ENCODE measurements at places on chromosomes 2 and 18. TPM values are rescaled to one million over a fixed set of nuclear protein-coding genes. Genes with fewer than 3 reads are reported as not detected.

The ASXL3 gene
- total RNA-seq = 3.9 TPM

The CFAP210 gene
- total RNA-seq = not detected

The GREB1L gene
- 2.3 TPM for total RNA-seq

The LRP1B gene
- 0.65 TPM for total RNA-seq

The LYPD6B gene
- 0.36 TPM for total RNA-seq

The CFC1B gene
- total RNA-seq = not detected

The PID1 gene
- total RNA-seq = 1.8 TPM

The PRKAG3 gene
- total RNA-seq = not detected

The SERPINB4 gene
- not detected for total RNA-seq

The SAG gene
- not detected for total RNA-seq

The PDE6D gene
- 24.0 TPM for total RNA-seq

The RPRM gene
- not detected for total RNA-seq

The PRSS56 gene
- total RNA-seq = not detected

The PXDN gene
- 576 TPM for total RNA-seq

The ARMC9 gene
- total RNA-seq = 187 TPM

The ACTG2 gene
- 173 TPM for total RNA-seq

The PHOSPHO2 gene
- 3.0 TPM for total RNA-seq

The SERPINB3 gene
- not detected for total RNA-seq

The IL1F10 gene
- total RNA-seq = not detected

The ZEB2 gene
- 95.4 TPM for total RNA-seq

The MOGAT1 gene
- not detected for total RNA-seq

The FAM124B gene
- not detected for total RNA-seq

The TNFRSF11A gene
- total RNA-seq = 0.49 TPM

The TRIM43 gene
- total RNA-seq = not detected

The TTN gene
- total RNA-seq = not detected

The NEUROD1 gene
- not detected for total RNA-seq

The NDC80 gene
- 6.5 TPM for total RNA-seq

The NEU2 gene
- total RNA-seq = not detected

The CCDC85A gene
- 0.51 TPM for total RNA-seq

The ANO7 gene
- total RNA-seq = 1.5 TPM

The CDH20 gene
- total RNA-seq = not detected

The FAM110C gene
- 0.22 TPM for total RNA-seq

The FEV gene
- total RNA-seq = not detected

The GDF7 gene
- 10.9 TPM for total RNA-seq

The GPR39 gene
- total RNA-seq = not detected

The TCF23 gene
- total RNA-seq = not detected

The CFC1 gene
- not detected for total RNA-seq

The KDM3A gene
- total RNA-seq = 49.3 TPM

The IGFBP2 gene
- total RNA-seq = 1,045 TPM

The HTR2B gene
- total RNA-seq = not detected

All from chondrocyte (in vitro differentiated cells).